RWPE2 (cell line): ENCODE measurements at places on chromosomes 6 and 20.

GRCh38 chr6:15551798-15552197 lies 111.0 kb downstream of the DTNBP1 start:
- DNase-seq = no peak

DNA sequence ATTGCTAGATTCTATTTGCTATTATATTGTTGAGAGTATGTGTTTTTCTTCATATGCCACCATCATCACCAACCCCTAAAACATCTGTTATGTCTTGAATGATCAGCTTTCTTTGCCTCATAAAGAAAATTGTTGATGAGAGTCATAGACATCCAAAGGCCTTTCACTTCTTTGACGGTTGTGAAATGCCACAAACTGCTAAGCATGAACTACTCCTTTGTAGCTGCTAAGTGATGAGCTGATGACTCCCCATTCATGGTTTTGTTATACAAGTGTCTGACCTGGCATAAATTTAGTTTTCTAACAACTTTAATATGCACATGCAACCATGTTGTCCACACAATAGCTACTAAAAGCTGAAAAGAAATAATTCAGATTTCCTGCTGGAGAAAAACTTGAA lies 684 bp upstream of the MED23 start:
- no peak for DNase-seq

GRCh38 chr6:95803889-95804288 lies 211.9 kb upstream of the FUT9 start:
- DNase-seq = no peak

DNA sequence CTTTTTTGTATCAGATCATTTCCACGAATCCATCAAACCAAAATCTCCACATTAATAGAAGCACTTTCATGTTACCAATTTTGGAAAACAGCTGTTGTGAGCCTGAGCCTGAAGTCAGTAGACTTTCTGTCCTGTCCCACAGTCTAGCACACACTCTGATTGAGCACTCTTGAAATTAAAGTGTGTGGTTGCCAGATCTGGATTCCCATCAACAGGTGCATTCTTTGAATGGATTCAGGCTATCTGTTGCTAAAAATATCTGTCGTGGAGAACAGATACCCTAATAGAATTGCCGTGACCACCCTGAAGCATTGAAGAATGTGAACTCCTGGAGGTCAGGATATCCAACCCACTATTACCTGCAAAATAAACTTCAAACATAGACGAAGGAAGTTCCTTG lies 73.3 kb downstream of the TFAP2A start:
- no peak for DNase-seq

DNA sequence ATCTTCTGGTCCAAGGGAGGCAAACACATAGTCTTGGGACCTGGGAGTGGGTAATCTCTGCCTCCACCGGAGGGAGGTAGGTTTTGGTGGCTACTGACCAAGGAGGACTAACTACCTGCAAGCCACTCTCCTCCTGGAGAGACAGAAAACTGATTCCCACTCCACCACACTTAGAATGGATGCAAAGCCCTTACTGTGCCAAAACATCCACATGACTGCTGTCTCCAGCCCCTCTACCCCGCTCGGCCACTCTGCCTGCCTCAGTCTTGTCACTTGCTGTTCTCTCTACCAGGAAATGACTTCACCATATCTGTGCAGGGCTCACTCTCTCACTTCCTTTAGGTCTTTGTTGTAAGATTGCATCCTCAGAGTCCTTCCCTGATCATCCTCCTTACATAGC lies 129.5 kb upstream of the ARG1 start:
- no peak for DNase-seq

GRCh38 chr6:134351615-134352474 lies 33.9 kb upstream of the SGK1 start:
- no peak for DNase-seq
